Thymus (tissue), 14 donors: ENCODE measurements at places on chromosomes 11 and 22.

GRCh38 chr11:30917859-30918478 lies 331.8 kb upstream of the MPPED2 start:
- H3K27ac ChIP-seq, result no peak overlapping the region
- H3K4me3 ChIP-seq, result no peak overlapping the region
- no peaks in the 10 kb centered on the region for H3K4me1 ChIP-seq
- no peaks in the 10 kb centered on the region for H3K36me3 ChIP-seq
- DNase-seq, result peak; percentile 64
- H3K27me3 ChIP-seq, result no peaks in the 10 kb centered on the region

GRCh38 chr11:130070109-130070845 lies 583 bp downstream of the APLP2 start:
- H3K27me3 ChIP-seq, result peaks cover 36% of the 10 kb centered on the region
- DNase-seq, result peak; percentile 59
- H3K4me3 ChIP-seq, result peak overlapping the region; percentile 47
- H3K4me1 ChIP-seq, result peaks cover 6% of the 10 kb centered on the region

GRCh38 chr11:72753341-72754148 lies 1.3 kb upstream of the ARAP1 start:
- H3K27ac ChIP-seq, result no peak overlapping the region
- H3K27me3 ChIP-seq, result no peaks in the 10 kb centered on the region
- H3K4me3 ChIP-seq, result no peak overlapping the region

DNA sequence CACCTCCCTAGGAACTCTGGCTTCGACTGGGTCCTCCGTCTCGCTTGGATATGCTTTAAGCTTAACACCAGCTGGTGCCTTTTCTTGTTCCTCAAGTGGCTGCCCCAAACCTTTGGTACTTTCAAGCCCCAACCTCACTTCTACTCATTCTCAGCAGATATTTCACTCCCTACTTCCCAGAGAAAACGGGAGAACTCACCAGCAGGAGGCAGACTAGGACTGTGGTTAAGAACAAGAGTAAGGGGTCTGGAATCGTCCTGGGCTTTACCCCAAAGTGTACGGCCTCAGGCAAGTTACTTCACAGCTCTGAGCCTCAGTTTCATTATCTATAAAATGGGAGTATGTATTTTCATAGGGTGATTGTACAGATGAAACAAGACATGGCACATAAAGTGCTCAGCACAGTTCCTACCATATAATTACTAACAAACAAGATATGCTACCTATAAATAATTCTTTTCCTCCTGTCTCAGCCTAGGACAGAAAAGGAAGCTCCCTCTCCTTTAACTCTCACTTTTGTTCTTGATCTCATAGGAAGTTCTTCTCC lies 37.8 kb downstream of the PAMR1 start:
- no peak for DNase-seq
- no peaks in the 10 kb centered on the region for H3K4me1 ChIP-seq
- no peaks in the 10 kb centered on the region for H3K27me3 ChIP-seq

DNA sequence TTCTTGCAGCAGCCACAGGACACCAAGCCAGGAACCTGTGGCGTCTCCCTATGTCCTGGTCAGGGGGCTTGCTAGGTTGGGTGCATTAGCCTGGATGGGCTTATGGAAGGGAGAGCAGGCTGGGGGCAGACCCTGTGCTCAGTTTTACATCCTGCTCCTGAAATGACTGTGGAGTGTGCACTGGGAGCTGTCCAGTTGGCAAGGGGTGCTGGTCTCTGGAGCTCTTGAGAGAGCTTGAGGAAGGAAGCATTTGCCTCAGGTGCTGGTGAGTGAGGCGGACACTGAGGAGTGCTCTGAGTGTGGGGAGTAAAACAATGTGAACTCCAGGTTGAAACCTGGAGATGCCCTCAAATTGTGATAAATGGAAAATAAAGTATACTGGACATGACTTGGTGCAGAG lies 3.4 kb downstream of the SCGB1D4 start:
- H3K4me3 ChIP-seq, result no peak overlapping the region
- no peak overlapping the region for H3K27ac ChIP-seq
- peaks cover 3% of the 10 kb centered on the region for H3K27me3 ChIP-seq
- no peak for DNase-seq

DNA sequence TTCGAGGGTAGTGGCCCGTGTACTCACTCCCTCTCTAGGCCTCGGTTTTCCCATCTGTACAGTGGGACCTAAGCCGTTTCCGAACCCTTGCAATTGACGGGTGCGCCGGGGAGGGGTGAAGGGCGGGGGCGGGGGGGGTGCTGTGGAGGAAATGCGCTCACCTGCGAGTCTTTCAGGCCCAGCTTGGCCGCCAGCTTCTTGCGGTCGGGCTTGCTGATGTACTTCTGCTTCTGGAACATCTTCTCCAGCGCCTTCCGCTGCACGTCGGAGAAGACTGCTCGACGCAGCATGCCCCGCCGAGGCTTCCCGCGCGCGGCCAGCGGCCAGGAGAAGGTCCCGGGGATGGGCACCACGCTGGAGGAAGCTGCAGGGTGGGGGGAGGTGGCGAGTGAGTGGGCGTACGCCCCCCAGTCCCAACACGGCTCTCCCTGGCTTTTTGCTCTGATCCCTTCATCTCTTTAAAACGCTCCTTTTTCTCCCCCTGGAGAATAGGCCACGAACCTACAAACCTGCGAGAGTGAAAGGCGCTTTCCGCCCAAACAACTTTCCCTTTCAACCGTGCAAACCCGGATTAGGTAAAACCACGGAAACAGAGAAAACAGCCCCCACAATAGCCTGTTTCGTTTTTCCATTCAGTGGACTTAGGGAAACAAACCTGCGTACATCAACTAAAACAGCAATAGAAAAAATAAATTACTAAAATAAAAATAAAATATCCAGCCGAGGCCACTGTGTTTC lies 3.2 kb downstream of the DBX1 start:
- H3K27me3 ChIP-seq, result peaks cover 71% of the 10 kb centered on the region
- no peak for DNase-seq
- peak overlapping the region; percentile 41 for H3K4me3 ChIP-seq
- H3K36me3 ChIP-seq, result no peaks in the 10 kb centered on the region
- H3K4me1 ChIP-seq, result peaks cover 5% of the 10 kb centered on the region
- no peak overlapping the region for H3K27ac ChIP-seq

- H3K27me3 ChIP-seq, result peaks cover 78% of the 10 kb centered on the region
- H3K36me3 ChIP-seq, result no peaks in the 10 kb centered on the region
- no peak overlapping the region for H3K27ac ChIP-seq
- H3K4me3 ChIP-seq, result no peak overlapping the region
These were observed 1.7 kb downstream of the FGF3 start for GRCh38 chr11:69817265-69818230.

DNA sequence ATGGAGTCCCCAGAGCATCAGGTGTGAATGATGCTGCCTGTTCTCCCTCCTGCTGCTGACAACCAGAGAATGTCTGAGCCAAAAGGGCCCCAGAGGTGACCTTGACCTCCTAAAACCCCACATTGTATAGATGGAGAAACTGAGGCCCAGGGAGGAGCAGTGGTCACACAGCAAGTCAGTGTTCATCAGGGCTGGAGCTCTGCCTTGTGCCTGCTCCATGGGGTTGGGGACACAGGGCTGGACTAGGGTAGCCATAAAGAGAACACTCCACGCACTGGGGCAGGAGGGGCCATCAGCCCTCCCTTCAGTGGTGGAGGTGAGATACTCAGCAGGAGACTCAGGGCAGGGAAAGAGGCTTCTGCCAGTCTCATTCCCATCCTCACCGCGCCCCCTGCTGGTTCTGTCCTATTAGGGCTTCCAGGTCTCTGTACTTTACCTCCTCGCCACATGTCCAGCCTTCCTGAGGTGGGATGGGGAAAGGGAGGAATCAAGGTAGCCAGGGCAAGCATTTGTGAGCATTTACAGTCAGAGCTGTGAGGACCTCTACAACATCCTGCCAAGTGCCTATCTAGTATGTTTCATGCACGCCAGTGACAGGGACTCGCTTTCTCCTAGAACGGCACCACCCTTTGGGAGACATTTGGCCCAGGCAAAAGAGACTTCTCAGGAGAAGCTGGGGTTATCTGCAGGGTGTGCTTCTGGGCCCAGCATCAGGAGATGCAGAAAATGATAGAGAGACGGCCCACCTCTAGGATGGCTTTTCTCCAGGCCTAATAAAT lies 43.2 kb downstream of the NEU3 start:
- peak; percentile 38 for DNase-seq
- no peaks in the 10 kb centered on the region for H3K27me3 ChIP-seq
- H3K27ac ChIP-seq, result no peak overlapping the region
- H3K36me3 ChIP-seq, result no peaks in the 10 kb centered on the region
- H3K4me1 ChIP-seq, result no peaks in the 10 kb centered on the region

GRCh38 chr11:76307396-76307795 lies 73.5 kb downstream of the THAP12 start:
- H3K36me3 ChIP-seq, result no peaks in the 10 kb centered on the region
- no peak overlapping the region for H3K27ac ChIP-seq
- DNase-seq, result no peak
- no peaks in the 10 kb centered on the region for H3K4me1 ChIP-seq
- H3K27me3 ChIP-seq, result peaks cover 15% of the 10 kb centered on the region
- H3K4me3 ChIP-seq, result no peak overlapping the region

GRCh38 chr11:134950692-134951304 lies 538.8 kb upstream of the B3GAT1 start:
- H3K27me3 ChIP-seq, result no peaks in the 10 kb centered on the region
- H3K4me3 ChIP-seq, result no peak overlapping the region
- no peak overlapping the region for H3K27ac ChIP-seq
- no peaks in the 10 kb centered on the region for H3K36me3 ChIP-seq
- no peaks in the 10 kb centered on the region for H3K4me1 ChIP-seq

GRCh38 chr11:33709466-33709865 lies 8.8 kb upstream of the C11orf91 start:
- H3K36me3 ChIP-seq, result peaks cover 35% of the 10 kb centered on the region
- H3K4me3 ChIP-seq, result no peak overlapping the region
- H3K27me3 ChIP-seq, result no peaks in the 10 kb centered on the region
- H3K4me1 ChIP-seq, result no peaks in the 10 kb centered on the region

- DNase-seq, result no peak
- no peaks in the 10 kb centered on the region for H3K27me3 ChIP-seq
- H3K4me3 ChIP-seq, result no peak overlapping the region
These were observed 15.6 kb upstream of the THY1 start for GRCh38 chr11:119438599-119438998.

DNA sequence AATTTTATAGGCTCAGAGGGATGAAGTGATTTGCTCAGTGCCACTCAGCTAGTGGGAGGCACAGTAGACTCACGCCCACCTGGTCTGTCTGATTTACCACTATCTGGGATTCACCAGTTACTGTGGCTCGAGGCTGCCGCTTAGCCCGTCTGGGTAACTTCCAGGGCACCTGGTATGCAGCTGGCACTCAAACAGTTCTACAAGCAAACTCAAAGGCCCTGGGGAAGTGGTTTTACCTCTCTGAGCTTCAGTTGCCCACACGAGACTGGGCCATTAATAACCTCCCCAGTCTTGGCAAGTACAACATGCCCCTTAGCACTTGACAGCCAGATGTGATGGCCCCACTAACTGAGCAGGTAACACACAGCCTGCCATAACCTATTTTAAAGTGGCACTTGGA lies 2.6 kb downstream of the GDPD5 start:
- no peak for DNase-seq
- peaks cover 42% of the 10 kb centered on the region for H3K4me1 ChIP-seq
- no peak overlapping the region for H3K27ac ChIP-seq
- H3K4me3 ChIP-seq, result no peak overlapping the region
- H3K27me3 ChIP-seq, result peaks cover 27% of the 10 kb centered on the region

- H3K36me3 ChIP-seq, result no peaks in the 10 kb centered on the region
- DNase-seq, result no peak
- no peak overlapping the region for H3K4me3 ChIP-seq
- no peak overlapping the region for H3K27ac ChIP-seq
- no peaks in the 10 kb centered on the region for H3K27me3 ChIP-seq
These were observed 871.9 kb downstream of the TBC1D22A start for GRCh38 chr22:47634347-47634746.

DNA sequence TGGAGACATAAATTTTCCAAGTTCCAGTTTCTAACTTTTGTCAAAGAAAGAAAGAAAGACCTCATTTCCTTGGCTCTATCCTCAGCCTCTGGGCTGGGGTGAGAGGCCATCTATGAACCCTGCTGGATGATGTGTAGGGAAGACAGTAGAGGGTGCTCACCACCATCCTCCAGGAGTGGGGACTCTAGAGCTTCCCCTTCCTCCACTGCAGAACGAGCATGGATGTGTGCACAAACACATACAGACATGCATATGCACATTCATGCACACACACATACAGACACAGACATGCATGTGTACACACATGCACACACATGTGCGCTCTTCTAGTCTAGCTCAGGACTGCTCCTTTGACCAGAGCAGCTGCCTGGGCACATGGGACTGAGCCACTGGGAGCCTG lies 565.8 kb downstream of the BUD13 start:
- H3K36me3 ChIP-seq, result no peaks in the 10 kb centered on the region
- no peaks in the 10 kb centered on the region for H3K4me1 ChIP-seq
- no peak overlapping the region for H3K4me3 ChIP-seq
- DNase-seq, result no peak
- H3K27ac ChIP-seq, result no peak overlapping the region
- H3K27me3 ChIP-seq, result no peaks in the 10 kb centered on the region
